ENCODE measurements at places on chromosomes 3 and 15. TPM values are rescaled to one million over a fixed set of nuclear protein-coding genes. Genes with fewer than 3 reads are reported as not detected.

ALPK3 gene
- total RNA-seq: 0.67 TPM

ACTR8 gene
- total RNA-seq: 26.9 TPM

ZNF80 gene
- not detected for total RNA-seq

ZPLD1 gene
- 0.17 TPM for total RNA-seq

CMTM6 gene
- 32.3 TPM for total RNA-seq

ADAMTS9 gene
- total RNA-seq: 0.26 TPM

NR2F2 gene
- total RNA-seq: 138 TPM

AQP9 gene
- total RNA-seq: not detected

CCDC33 gene
- not detected for total RNA-seq

NANOGP8 gene
- not detected for total RNA-seq

TRPC1 gene
- 1.3 TPM for total RNA-seq

GHSR gene
- not detected for total RNA-seq

AMT gene
- total RNA-seq: 2.1 TPM

DNA sequence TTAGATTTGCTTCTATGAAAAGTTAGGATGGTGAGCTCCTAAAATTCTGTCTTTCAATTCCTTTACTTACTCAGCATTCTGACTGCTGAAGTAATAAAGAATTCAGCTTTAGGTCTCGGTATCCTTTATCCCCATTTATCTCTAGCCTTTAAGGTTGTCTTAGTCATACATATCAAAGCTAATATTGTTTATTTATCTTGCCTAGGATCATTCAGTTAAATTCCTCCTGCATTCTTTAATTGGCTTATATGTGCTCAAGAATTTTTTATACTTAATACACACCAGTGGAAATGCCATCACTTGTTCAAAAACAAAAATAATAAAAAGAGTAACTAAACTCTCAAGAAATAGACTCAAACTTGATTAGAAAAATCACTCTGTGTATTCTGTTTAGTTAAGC lies 507.0 kb downstream of the ZPLD1 start:
- DNase-seq: no peak

GRCh38 chr3:171155122-171155700 lies 128.7 kb upstream of the SLC2A2 start:
- DNase-seq: no peak

- DNase-seq: no peak
Observed at GRCh38 chr15:66138096-66138783, 115.3 kb downstream of the MEGF11 start.

DNA sequence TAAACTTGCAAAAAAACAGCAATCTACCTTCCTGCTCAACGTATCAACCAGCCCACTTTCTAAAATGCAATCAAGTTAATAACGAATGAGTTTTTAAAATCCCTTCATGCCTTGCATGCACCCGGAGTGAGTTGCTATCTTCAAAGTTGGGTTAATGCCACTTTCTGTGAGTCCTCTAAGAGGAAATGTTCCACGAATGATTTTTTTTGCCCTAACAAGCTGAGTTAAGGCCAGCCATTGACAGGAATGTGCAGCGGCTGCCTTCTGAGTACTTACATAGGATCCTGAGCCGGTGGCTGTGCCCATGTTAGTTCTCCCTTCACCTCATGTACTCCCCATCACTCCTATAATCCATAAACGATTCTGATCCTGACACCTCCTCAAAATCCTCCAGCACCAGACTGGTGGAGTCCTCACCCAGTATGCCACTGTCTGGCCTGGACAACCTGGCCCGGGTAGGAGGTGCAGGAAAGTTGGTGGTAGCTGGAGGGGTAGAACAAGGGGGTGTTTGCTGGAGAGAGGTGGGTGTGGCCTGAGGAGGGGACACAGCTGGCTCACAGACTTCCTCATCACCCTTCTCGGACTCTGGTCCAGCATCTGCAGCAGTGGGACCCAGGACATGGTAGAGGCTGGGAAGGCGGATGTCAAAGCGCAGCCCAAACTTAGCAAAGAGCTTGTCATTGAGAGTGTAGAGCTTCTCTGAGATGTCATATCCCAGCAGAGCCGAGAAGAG lies 12.4 kb downstream of the POPDC2 start:
- DNase-seq: no peak

GRCh38 chr3:123660900-123661299 lies 76.0 kb upstream of the HACD2 start:
- peak; percentile 45 for DNase-seq

DNA sequence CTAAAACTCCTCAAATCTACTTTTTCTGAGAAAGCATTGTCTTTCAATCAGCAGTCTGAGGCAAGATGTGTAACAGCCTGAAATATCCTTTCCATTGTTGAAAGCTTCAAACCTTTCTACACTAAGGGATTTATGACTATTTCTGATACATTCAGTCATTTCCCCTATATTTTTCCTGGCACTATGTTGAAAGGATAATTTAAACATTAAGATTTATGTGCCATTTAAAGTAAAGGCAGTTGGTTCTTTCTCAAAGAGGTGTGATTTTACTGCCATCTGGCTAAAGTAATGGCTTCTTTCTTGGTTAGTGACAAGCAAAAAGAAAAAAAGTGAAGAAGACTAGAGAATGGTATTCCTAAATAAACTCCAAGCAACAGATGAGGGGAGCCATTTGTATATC lies 249.6 kb upstream of the COL8A1 start:
- DNase-seq: peak; percentile 15

DNA sequence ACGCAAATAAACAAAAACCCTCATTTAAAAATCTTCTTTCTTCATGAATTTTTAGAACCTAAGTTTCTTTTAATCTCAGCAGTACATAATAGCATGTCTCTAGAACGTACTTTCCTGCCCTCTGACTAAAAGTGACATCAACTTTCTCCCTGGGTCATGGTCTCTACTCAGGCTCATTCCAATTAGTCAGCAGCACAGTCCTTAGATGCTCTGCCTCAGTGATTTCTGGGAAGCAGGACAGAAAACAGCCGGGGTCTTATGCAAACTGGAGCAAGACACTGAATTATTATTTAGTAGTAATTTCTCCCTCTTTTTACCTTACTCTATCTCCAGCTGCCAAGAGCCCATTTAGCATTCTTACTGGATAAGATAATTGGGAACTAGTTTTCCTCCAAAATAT lies 365.2 kb downstream of the TUSC7 start:
- no peak for DNase-seq

- DNase-seq: peak; percentile 76
Observed at GRCh38 chr15:83837945-83838571, 184.1 kb downstream of the ADAMTSL3 start.

- no peak for DNase-seq
Observed at GRCh38 chr15:84904419-84904818, 20.0 kb downstream of the SLC28A1 start.

- DNase-seq: no peak
Observed at GRCh38 chr3:127337911-127338531, 50.2 kb upstream of the PRR20G start.

GRCh38 chr3:27081992-27082607 lies 287.1 kb downstream of the NEK10 start:
- DNase-seq: no peak

- no peak for DNase-seq
Observed at GRCh38 chr3:142945023-142945422, 18.5 kb downstream of the PAQR9 start.

- DNase-seq: peak; percentile 77
Observed at GRCh38 chr15:78000091-78000926, 77.2 kb downstream of the TBC1D2B start.

DNA sequence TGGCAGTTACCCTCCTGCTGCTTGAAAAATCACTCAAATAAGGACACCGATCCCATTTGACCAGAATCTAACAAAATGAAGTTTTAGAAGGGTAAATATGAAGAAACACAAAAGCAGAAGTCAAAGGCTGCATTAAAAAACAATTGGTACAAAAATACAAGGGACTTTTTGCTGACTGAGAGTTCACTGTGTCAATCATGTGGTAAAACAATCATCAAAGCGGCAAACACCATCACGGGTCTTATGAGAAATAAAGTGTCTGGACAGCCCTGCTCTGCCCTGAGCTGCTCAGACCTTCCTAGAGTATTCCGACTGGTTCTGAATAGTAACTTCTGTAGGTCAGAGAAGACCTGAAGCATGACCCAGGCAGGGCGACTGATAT lies 137.2 kb upstream of the RAD18 start:
- no peak for DNase-seq

DNA sequence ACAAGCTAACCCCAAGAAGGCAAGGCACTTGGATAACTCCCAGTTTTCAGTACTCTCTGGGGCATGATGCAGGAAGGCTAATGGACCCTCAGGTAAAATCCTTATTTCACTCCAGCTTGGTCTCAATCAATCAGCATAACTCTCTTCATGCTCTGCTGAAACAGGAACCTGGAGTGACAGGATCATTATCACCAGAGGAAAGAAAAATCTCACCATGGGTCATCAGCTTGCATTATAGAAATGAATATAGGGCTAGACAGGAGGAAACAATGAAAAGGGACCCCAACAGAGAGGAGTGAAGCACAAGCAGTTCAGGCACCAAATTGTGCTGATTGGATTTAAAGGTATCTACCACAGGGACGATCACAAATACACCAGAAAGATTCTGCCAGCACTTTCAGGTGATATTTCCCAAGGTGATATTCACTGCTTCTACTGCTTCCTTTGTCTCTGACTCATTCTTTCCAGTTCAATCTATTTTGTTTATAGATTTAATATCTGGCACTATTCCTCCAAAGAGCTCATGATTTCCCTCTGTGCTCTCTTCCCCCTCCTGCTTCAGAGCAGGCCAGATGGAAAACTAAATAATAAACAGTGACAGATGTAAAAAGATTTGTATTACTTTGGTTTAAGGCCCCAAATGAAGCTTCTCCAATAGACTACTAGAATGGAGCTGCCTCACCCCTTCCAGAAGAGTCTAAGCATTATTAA lies 22.9 kb upstream of the THUMPD3 start:
- DNase-seq: no peak

GRCh38 chr3:177595530-177596188 lies 398.4 kb upstream of the TBL1XR1 start:
- no peak for DNase-seq

DNA sequence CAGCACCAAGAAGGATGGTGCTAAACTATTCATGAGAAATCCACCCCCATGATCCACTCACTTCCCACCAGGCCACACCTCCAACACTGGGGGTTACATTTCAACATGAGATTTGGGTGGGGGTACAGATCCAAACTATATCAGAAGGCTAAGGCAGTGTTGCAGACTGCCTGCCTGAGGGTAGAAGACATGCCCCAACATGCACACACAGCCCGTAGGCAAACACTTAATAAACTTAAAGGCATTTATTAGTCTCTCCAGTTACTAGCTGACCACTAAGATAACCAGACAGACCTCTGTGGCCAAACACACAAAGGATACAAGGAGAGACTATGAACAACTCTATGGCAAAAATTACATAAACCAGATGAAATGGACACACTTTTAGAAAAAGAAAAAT lies 10.2 kb downstream of the FAM162A start:
- DNase-seq: no peak

GRCh38 chr3:184284696-184285095 lies 8.9 kb downstream of the ECE2 start:
- DNase-seq: peak; percentile 82

DNA sequence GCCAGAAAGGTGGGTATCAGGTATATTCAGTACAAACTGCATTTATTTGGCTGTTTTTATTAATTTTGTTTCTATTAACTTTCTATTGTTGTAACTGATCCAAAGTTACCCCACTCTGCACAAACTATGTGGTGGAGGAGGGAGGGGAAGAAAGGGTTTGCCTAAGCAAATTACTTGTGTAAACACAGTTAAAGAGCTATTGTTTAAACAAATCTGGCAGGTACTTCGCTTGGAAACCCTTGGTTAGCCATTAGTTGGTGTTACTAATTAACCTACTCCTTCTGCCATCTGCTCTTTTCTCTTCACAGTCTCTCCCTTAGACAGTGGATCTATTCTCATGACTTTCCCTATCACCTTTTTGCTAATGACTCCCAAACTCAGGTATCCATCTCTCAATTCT lies 328.4 kb upstream of the NECTIN3 start:
- DNase-seq: no peak

- DNase-seq: no peak
Observed at GRCh38 chr15:27951191-27951890, 147.8 kb downstream of the OCA2 start.

GRCh38 chr3:190995156-190995555 lies 132.7 kb upstream of the GMNC start:
- DNase-seq: no peak

GRCh38 chr15:35115155-35115725 lies 30.1 kb upstream of the NANOGP8 start:
- no peak for DNase-seq

DNA sequence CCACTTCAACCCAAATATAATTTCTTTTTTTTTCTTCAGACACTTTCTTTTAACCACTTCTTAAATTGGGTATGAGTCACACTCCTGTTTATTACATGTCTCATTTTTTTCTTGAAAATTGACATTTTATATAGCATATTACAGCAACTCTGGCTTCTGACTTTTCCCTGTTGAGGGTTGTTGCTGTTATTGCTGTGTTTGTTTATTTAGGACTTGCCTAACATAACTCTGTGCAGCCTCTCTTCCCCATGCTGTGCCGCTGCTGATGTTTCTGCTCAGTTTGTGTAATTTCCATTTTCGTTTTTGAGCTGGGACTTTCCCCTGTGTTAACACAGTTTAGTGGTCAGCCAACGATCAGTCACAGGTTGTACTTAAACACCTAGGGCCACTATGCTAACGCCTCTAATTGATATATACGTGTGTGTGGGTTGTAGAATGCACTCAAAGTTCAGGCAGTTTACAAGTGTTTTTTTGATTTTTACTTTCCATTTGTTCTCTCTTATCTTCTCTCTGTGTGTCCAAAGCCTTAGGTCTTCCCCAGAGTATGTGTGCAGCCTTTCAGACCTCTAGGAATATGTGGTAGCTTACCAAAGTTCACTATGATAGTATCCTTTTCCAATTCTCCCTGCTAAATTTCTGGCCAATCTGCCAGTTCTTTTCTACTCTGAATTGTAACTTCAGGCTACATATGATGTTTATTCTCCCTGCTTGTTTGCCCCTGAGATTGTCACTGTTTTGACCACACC lies 337.2 kb downstream of the ZBTB20 start:
- no peak for DNase-seq

Measured in A673 (cell line).